GM04503 (cell line): ENCODE measurements at places on chromosomes 1 and 21.

DNA sequence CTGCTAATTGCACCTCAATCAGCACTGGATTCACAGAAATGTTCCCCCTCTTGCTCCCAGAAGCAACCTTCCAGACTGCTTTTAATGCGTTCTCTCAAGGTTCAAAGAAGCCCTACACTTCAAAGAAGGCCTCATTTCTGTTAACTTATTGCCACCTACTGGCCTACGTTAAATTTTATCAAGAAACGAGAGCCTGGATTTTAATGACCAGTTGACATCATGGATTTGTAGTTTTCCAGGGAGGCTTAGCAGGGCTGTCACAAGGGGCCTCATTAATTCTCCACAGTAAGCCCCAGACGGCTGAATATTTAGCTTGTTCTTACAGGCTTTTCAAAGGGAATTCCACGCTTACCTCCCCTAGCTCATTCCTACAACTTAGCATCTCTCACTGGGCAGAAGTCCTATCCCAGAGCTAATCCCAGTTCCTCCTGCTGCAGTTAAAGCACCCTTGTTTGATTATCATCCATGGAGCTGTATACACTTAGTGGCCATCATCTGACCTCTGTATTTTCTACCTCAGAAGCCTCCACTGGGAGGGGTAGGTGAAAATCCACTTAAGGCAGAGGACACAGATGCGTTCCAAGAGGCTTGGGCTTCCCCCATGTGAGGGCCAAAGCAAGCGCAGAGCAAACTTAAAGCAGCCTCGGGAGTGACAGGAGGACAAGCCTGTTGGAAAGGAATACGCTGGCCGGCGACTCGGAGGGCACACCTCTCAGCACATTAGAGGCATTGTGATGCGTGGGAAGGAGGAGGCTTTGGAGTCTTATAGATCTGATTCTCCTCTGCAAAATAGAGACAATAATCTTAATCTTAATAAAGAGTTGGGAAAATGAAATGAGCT lies 32.2 kb upstream of the CYP4X1 start:
- DNase-seq = no peak

DNA sequence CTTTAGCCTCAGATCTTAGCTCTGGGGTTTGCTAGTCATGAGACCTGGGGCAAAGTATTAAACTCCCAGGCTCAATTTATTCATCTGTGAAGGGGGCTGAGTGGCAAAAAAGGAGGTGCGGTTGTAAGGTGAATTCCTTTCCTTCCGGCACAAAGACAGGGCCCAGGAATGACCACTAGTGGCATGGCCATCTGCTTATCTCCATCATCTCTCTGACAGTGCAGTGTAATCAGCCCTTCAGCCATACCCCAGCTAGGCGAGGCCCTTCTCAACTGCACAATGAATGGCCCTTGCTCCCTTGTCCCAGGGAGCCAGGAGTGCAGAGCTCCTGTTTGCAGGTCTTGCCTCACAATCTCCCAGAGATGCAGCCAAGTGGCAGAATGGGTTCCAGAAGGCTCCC lies 5.6 kb upstream of the SLC26A9 start:
- DNase-seq = no peak

DNA sequence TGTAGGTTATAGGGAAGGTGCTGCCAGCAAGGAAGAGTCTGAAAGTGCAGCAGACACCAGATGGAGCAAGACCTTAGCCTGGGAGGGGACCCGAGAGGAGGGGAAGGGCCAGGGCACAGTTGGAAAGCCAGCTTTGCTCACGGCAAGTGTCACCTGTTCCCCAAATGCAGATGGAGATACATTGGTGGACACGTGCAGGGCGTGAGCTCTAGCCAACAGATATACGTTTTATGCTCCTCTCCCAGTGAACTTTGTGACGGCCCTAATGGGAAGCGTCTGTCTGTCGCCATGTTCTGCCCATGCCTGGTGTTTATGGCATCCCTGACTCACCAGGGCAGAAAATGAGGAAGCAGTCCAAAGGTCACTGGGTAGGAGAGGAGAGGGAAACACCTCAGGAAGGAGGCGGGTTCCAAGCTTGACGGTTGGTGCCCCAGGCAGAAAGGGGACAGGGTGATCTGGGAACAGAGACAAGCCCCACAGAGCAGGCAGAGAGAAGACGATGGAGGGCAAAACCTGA lies 7.6 kb downstream of the GPA33 start:
- no peak for DNase-seq

GRCh38 chr1:201011616-201012015 lies 11.9 kb downstream of the KIF21B start:
- DNase-seq = no peak

DNA sequence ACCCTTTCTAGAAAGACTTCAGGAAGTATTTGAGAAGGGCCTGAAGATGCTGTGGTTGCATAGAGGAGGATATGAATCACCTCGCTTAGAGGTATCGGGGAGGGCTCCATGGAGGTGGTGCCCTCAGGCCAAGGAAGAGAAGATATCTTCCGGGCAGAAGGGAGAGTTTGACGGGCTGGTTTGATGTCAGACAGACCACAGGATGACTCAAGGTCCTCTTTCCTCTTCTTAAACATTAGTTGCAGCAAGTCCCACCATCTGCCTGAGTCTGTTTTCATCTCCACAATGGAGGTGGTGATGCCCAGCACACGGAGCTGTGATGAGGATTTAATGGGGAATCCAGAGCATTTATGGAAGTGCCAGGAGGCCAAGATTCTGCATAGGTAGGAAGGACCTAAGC lies 25.1 kb upstream of the RUNX3 start:
- peak; percentile 19 for DNase-seq

DNA sequence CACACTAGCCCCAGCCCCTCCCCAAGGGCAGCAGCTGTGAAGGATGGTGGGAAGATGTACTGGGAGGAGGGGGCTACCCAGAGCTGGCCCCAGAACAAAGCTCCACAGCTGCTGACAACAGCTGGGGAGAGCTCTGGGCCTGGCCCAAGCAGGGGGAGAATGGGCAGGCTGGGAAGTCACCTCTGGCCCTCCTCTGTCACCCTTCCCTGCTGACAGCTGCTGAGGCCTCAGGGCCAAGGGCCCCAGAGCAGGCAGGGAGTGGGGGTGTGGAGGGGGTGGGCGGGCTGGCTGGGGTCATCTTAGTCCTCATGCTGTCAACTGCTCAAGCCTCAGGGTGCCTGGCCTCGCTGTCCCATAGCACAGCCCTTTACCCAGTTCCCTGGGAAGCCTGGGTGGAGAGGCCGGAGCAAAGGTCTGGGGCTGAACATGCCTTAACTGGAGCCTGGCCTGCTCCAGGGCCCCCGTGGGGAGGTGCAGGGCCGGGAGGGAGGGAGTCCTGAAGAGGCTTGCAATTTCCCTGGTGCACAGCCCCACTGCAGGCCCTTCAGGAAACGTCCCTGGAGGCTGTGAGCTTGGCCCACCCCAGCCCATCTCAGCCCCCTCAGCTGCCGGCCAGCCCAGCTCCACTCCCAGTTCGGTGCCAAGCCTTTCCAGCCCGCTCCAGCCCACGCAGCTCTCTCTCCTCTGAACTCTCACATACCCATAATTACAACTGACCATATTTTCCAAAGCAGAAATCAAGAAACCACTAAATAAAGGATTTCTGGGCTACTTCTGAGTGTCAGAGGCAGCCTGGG lies 25.7 kb downstream of the HSPG2 start:
- no peak for DNase-seq

DNA sequence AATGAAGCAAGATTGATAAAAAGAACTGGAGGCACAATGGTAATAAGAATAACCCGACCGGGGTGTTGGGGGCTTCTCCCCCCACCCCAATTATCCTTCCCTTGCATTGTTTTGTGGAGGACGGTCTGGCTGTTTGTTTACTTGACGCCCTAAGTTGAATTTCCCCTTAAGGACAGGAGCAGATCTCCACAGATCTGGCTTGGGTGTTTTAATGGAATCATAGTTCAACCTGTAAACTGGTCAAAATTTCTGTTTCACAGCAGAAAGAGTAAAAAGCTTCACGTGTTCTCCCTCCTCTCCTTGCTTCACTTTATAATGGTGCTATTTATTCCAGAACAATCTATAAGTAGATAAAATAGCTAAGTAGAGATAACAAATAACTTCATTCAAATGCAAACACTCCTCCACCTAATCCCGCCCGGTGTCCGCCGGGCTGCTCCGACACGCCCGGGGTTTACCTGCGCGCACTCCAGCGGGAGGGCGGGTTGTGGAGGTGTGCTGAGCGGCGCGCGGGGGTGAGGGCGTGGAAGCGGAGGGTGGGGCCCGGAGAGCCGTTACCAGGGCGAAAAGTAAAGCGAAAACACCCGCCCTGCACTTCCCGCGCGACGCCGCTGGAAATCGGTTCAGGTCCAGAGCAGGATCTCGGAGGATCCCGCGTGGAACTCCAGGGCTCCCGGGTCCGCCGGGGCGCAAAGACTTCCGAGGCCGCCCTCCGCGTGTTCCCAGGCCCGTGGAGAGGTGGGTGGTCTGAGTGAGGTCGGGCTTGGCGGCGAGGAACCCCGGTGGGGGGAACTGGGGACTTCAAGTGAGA lies 2.0 kb upstream of the ATF3 start:
- DNase-seq = no peak

- no peak for DNase-seq
These were observed 2.2 kb upstream of the HFM1 start for GRCh38 chr1:91406773-91407389.

- no peak for DNase-seq
These were observed 14.8 kb downstream of the HSPG2 start for GRCh38 chr1:21922090-21923013.
